ENCODE measurements at places on chromosomes 6 and 20. TPM values are rescaled to one million over a fixed set of nuclear protein-coding genes. Genes with fewer than 3 reads are reported as not detected.

The TAP2 gene
- polyA plus RNA-seq, result 9.9 TPM

The SLPI gene
- 0.29 TPM for polyA plus RNA-seq

The KCNK16 gene
- polyA plus RNA-seq, result not detected

DNA sequence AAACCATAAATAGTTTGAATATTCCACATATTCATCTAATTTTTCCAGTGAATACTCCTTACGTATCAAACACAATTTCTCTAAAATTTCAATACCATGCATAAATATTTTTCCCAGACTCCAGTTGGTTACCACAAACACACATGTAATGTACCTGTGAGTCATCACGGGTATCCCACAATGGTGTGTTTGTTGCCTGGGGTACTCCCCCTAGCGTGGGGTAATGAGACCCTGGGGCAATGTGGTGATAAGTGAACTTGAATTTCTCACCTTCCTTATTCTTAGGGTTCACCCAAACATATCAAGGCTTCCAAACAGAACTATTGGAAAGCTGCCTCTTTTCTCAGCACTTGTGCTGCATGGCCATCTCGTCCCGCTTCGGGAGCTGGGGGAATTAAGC, 51.0 kb downstream of the STX7 start:
- no peak for DNase-seq

DNA sequence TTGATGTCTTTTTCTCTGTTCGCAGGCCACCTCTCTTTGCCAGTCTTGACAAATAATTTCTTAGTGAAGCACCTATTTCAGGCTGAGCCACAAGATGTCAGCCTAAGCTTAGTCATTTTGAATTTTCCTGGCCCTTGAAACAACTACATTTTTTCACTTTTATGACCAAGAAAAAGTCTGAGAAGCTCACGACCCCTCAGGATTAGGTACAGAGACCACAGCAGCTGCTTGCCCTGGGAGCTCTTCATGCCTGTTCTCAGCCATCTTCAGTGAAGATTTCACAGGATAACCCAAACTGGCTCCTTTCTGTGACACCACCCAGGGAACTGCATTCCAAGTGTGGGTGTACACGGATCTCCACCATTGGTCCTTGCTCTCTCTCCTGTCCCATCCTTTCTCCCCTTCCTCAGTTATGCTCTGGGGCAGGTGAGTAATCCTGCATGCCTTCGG, 38.4 kb upstream of the SPTLC3 start:
- no peak for DNase-seq

DNA sequence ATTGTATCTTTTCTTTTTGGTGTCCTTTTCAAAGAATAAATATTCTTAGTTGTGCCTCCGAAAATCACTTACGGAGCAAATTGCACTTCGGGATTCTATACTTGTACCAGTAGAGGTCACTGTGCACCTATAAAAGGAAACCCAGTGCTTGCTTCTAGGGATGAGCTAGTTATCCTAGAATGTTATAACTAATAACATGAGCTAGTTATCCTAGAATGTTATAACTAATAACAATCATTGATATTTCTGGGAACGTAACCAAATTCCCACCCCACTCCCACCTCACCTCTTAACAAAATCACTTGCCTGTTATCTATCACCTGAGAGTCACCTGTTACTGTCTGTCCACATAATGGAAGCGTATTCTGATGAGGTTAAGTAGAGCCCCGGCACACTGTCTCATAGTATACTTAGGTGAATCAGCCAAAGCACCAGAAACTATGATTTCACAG, 126.9 kb upstream of the TIAM2 start:
- DNase-seq, result no peak
